ENCODE measurements at places on chromosomes 12 and 14.

GRCh38 chr12:5432011-5432400 is at the start of gene NTF3:
NTF3 (plus strand) TSS chr12:5432108; CDS start chr12:5432325, 217 bp downstream.
- DNase-seq, result no peak

- no peak for DNase-seq
Observed at GRCh38 chr14:33486332-33486890, 464.5 kb downstream of the EGLN3 start.

DNA sequence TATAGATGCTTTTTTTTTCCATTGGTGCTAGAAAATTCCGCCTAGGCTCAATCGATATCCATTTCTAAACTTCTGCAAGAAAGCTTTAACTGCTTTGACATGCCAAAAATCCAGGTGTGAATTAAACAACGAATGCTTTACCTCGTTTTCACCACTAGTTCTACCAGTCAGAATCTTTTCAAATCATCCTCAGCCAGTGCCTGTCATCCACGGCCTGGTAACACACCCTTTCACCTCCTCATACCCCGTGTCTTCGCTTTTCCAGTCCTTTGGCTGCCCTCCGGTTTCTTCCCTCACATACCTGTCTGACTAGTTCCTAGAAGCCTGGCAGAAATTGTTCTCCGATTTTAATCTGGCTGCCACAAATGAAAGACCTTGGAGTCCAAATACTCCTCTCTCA is 1.4 kb upstream of the PHC1 start:
- DNase-seq, result no peak

DNA sequence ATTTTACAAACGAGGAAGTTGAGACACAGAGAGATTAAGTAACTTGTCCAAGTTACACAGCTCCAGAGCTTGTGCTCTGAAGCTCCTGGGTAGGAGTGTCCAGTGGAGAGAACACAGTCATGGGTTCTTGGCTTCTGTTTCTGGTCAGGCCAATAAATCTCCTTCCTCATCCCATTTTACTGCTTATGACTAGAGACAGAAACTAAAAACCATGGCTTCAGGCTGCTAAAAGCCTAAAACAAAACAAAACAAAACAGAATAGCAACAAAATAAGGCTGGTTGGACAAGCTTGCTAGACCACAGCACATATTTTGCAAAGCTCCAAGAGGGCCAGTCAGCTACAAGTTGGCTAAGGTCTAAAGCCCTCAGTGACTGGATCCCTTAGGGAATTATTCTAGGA is 49.8 kb downstream of the PTGER2 start:
- DNase-seq, result no peak

DNA sequence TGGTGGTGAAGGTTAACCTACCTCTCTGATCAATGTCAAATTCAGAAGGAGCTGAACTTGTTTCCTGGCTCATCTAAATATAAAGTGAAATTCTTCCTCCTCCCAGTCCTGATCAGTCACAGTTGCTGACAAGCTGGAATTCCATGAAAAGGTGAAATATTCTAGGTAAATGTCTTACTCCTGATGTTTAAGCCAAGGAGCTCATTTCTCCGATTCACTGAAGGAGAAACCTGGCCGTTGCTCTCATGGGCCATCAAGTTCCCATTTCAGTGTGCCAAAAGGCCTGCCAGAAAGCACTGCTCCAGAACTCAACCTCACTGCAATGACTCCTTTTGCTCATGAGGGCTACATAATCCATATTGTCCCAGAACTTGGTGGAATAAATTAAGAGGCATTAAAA is 707.5 kb downstream of the GALC start:
- no peak for DNase-seq

- DNase-seq, result no peak
Observed at GRCh38 chr14:54935958-54936357, 33.3 kb upstream of the GCH1 start.

DNA sequence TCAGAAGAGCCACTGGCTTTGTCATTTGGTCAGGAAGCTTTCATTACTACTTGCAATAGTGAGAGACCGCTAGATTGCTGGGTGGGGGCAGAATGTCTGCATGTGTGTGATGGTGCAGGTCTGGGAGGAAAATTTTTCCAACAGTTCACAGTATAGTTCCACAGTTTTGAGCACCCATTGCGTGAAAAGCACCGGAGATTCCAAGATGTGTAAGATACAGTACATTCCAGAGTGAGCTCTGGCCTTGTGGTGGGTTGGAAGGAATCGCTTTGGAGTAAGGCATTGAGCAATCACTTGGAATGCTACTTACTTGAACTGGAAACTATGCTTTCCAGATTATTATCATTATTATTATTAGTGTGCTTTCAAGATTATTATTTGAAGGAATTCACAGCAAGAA is 47.6 kb upstream of the FRMD6 start:
- DNase-seq, result no peak

DNA sequence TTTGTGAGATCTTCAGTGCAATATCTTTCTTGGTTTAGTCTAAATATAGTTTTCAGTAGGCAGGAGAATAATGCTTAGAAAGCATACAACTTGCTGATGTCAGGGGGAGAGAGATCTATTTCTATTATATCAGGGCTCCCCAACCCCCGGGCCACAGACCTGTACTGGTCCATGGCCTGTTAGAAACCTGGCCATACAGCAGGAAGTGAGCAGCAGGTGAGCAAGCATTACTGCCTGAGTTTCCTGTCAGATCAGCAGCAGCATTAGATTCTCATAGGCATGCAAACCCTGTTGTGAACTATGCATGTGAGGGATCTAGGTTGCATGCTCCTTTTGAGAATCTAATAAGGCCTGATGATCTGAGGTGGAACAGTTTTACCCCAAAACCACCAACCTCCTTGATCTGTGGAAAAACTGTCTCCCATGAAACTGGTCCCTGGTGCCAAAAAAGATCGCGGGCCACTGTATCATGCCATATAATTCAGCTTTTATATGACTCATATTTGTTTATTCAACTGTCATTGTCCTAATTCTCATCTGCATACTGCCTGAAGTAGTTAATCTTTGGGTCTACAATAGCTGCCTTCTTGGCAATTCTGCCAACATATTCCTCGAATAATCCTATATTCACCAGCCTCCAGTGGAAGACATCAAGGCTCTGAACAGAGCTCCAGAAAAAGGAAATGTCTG is 163.6 kb upstream of the DYRK2 start:
- DNase-seq, result no peak

- DNase-seq, result no peak
Observed at GRCh38 chr12:16168078-16168477, 109.4 kb downstream of the SLC15A5 start.

Measured in iPS DF 19.7 (cell line).